ENCODE measurements at places on chromosomes 6 and 20.

GRCh38 chr6:36856277-36856676, 17.0 kb upstream of the CPNE5 start:
- no peak for DNase-seq

DNA sequence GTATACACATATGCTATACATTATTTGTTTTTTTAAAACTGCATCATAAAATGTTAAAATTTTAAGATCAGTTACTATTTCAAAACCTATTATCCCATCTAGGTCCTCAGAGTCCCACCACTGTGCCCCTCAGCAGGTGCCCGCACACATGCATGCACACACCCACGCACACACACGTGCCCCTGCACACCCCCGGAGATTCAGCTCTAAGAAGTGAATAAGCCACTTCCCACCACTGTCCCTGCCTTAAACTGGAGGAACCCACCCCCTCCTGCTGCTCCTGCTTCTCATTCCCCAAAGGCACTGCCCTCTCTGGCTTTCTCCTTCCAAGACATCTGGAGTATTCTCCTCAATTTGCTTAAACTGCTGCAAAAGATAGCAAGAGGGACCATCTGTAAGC, 5.4 kb upstream of the FAM210B start:
- no peak for DNase-seq

GRCh38 chr20:4774207-4774606, 52.5 kb downstream of the PRND start:
- DNase-seq = no peak

- DNase-seq = no peak
Observed at GRCh38 chr6:110566346-110567125, 90.1 kb upstream of the SLC22A16 start.

DNA sequence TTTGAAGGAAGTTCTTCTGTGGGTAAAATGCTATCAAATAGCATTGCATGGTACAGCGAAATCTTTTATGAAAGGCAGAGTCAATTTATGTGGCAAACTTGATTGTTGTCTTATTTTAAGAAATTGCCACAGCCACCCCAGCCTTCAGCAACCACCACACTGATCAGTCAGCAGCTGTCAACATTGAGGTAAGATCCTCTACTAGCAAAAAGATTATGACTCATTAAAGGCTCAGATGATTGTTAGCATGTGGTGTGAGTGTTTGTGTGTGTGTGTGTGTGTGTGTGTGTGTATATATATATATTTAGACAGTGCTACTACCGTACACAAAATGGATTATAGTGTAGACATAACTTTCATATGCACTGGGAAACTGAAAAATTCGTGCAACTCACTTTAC, 27.8 kb downstream of the LRRN4 start:
- no peak for DNase-seq

DNA sequence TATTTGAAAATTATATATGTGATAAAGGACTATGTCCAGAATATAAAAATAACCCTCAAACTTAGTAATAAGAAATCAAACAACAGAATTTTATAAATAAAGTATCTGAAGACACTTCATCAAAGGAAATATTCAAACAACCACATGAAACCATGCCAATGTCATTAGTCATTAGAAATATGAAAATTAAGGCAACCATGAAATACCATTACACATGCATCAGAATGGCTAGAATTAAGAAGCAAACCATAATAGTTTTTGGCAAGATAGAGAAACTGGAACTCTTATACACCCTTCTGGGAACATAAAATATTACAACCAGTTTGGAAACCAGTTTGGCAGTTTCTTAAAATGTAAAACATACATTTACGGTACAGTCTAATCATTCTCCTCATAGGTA, 137.2 kb upstream of the ADGRB3 start:
- no peak for DNase-seq

- no peak for DNase-seq
Observed at GRCh38 chr6:157806131-157806855, 16.8 kb upstream of the SNX9 start.

DNA sequence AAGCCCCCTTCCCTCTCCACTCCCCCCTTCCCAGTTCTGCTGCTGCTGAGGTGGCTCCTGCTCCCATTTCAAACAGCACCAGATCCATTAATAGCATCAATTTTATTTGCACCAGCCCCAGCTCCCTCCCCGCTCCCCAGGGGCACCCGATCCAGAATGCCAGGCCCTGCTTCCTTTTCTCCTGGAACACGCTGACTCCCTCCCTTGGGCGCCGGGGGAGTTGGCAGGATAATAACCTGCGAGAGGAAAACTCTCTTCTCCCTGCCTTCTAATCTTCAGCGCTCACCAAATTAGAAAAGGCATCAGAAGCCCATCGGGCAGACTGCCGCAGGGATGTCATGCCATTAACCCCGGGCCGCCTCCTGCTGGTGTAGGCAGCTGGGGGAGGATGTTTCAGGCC, 77.8 kb downstream of the NCR2 start:
- no peak for DNase-seq

DNA sequence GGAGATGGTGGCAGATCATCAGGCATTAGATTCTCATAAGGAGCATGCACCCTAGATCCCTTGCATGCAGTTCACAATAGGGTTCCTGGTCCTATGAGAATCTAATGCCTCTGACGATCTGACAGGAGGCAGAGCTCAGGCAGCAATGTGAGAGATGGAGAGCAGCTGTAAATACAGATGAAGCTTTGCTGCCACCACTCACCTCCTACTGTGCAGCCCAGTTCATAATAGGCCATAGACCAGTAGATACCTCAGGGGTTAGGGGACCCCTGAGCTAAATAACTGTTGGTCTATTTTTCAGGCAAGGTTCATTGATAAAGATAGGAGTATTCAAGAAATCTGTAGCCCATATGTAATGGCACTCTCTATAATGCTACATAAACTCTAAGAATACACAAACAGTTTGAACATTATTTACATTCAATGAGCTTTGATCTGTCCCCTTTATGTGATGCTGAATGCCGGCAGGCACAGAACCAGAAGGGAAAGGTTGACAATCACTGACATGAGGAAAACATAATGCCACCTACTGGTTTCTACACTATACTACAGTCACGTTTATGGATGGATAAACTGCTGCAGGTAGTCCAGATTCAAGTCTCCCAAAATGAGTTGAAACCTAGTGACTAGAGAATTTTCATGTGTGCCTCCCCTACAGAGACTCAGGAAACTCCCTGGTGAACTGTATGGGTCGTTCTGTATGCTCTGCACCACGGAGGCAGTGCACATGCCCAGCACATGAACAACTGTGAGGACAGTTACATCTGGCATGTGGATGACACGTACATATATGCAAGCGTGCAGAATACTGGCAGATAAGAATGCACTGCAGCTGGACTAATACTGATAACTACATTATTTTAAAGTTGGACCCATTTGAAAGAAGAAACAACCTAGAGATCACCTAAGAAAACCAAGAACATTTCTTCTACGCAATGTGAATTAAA, 72.0 kb downstream of the DST start:
- no peak for DNase-seq

DNA sequence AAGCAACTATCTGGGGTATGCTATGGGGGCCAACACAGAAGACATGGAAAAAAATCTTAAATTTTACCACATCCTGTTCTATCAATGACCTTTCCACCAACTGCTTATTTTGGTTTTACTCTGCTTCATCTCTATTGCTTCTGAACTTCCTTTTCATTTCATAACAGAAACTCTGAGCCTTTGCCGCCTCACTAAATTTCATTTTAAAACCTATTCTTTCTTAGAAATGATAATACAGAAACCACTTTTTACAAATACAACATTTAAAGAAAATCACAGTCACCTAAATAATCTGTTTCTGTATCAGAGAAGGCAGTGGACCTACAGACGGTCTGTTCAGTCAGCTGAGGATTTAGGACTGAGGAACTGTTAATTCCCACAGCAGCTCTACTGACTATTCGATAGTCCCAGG, 117.5 kb downstream of the KCNQ5 start:
- no peak for DNase-seq

- no peak for DNase-seq
Observed at GRCh38 chr6:25056130-25056529, 120.4 kb upstream of the RIPOR2 start.

GRCh38 chr6:11058406-11058805, 14.3 kb upstream of the ELOVL2 start:
- DNase-seq = no peak

GRCh38 chr6:90374201-90374600, 77.6 kb upstream of the BACH2 start:
- no peak for DNase-seq

- no peak for DNase-seq
Observed at GRCh38 chr20:478010-478948, 15.9 kb upstream of the TBC1D20 start.

- no peak for DNase-seq
Observed at GRCh38 chr20:17849901-17850683, 118.5 kb downstream of the SNX5 start.

- no peak for DNase-seq
Observed at GRCh38 chr20:35731469-35731788, 10.6 kb downstream of the RBM39 start.

DNA sequence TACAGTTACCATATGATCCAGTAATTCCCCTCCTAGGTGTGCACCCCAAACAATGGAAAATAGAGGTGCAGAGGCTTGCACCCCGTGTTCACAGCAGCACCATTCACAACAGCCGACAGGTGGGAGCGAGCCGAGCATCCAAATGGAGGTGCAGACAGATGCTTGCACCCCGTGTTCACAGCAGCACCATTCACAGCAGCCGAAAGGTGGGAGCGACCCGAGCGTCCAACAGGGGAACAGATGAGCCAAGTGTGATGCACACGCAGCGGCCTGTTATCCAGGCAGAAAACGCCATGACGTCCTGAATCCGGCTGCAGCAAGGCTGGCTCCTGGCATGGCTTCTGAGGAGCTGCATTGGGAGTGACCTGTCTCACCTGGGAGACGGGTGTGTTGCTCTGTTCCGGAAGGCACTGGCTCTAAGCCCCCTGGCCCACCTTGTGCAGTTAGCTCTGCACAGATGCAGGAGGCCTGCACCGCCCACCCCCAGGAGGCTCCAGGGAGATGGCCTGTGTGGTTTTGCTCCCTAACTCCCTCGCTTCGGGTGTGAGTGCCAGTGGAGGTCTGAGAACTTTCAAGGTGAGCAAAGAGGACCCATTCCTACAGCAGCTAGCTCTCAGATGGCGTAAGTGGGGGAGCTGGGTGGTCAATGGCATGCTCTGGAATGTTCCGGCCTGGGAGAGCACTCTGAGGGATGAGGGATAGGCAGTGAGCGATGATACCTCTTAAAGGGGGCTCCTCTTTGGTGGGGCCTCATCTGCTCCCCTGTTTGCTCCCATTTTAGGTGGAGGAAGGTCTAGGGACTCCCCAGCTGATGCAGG, 47.8 kb upstream of the FRMD1 start:
- DNase-seq = no peak

GRCh38 chr6:68973066-68973465, 338.0 kb downstream of the ADGRB3 start:
- no peak for DNase-seq

GRCh38 chr20:63527184-63527583, 6.6 kb downstream of the PPDPF start:
- no peak for DNase-seq

- no peak for DNase-seq
Observed at GRCh38 chr6:4021854-4022695, 56.9 kb downstream of the FAM217A start.

DNA sequence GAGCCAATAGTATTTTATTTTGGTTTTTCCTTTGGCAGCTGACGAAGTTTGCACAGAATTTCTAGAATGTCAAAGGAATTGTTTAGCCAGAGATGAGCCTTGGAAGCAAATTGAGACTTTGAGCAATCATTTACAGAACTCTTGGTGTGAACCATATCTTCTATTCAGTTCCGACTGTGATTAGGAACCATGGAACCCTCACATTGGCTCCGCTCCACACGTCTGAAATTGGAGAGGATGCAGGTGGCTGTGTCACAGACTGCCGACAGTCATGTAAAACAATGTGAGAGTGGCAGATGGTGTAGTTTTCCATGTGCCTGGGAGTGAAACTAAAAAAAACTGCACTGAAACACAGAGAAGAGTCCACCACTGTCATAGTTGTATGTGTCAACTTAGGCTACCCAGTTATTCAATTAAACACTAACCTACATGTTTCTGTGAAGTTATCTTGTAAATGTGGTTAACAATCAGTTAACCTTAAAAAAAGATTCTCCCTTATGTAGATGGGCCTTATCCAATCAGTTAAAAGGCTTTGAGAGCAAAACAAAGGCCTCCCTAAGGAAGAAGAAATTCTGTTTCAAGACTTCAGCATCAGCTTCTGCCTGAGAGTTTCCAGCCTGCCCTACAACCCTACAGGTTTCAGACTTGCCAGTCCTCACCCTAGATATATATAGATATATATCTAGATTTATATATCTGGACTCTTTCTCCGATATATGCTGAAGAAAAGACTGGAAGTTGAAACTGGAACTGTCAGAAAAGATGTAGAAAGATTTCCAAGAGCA, 3.3 kb upstream of the HMGN4 start:
- no peak for DNase-seq

GRCh38 chr6:139942331-139942730, 567.9 kb upstream of the CITED2 start:
- no peak for DNase-seq
